Left ventricle myocardium superior (tissue), 1 donor: ENCODE measurements at places on chromosomes 5 and 9.

DNA sequence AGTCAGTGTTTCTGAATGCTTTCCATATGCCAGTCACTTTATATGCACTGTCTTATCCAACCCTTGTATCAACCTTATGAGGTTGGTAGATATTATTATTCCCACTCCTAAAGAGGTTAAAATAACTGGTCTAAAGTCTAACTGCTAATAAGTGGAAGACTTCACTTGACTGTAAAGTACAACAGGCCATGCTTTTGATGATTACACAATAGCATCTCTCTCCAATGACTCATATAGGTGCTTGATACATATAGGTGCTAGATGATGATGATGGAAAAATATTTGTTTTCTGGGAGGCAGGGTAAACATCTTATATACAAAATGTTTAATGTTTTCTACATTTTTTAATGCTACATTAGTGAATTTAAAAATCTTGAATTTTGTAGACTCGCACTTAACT lies 75.9 kb upstream of the NR3C1 start:
- no peak for DNase-seq

DNA sequence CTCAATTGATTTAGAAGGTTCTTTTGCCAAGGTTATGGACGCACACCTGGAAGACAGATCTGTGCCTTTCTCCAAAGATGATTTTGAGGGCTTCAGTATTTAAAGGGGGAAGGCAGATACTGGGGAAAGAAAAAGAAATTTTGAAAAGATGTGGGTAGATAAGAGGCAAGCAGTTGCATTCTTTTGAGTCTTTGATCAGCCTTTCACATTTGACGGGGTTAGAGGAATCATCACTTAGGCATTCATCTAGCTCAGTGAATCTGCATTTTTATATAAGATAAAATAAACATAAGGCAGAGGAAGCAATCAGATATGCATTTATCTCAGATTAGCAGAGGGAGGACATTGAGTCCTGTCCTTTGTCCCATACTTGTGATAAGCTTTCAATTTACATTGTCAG lies 243.4 kb upstream of the RAI14 start:
- DNase-seq: no peak

GRCh38 chr9:131018621-131019020 lies 9.6 kb downstream of the LAMC3 start:
- no peak for DNase-seq

- DNase-seq: peak; percentile 30
Measured at GRCh38 chr5:32951003-32951402, 239.9 kb downstream of the NPR3 start.

DNA sequence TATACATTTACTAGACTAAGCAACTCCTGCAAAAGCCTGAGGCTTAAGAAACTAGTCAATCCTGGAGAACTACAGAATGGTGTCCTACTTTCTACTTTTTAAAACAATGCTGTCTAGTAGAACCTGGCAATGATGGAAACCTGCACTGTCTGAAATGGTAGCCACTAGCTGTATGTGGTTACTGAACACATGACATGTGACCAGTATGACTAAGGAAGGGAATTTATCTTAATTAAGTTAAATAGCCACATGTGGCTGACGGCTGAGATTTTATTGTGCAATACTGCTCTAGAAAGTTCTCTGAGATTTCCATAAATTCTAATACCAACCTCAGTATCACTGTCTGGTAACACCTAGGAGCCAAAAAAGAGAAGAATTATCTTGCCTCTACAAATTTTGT lies 44.9 kb upstream of the RAPGEF6 start:
- DNase-seq: no peak

DNA sequence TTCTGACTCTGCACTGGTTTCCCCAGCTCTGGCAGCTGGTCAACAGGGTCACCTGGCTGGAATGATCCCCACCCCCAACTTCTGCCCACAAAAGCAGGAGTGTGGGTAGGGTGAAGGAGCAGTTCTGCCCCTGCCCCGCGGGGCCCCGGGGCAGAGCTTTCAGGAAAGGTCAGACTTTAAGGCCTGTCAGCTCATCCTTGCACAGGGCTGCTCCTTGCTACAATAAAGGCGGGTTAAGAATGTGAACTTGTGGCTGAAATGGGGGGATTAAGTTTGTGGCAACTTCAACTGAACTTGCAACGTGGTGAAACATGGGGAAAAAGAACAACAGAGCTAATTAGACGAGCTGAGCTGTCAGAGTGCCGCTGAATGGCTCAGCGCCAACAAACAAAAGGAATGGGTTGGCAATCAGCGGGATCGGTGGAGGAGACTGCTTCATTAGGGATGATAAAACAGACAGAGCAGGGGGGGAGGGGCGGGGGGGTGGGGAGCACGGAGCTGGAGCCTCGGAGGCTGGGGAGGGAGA lies 50.8 kb downstream of the CRB2 start:
- peak; percentile 20 for DNase-seq

- no peak for DNase-seq
Measured at GRCh38 chr5:5126444-5126843, 13.7 kb upstream of the ADAMTS16 start.

DNA sequence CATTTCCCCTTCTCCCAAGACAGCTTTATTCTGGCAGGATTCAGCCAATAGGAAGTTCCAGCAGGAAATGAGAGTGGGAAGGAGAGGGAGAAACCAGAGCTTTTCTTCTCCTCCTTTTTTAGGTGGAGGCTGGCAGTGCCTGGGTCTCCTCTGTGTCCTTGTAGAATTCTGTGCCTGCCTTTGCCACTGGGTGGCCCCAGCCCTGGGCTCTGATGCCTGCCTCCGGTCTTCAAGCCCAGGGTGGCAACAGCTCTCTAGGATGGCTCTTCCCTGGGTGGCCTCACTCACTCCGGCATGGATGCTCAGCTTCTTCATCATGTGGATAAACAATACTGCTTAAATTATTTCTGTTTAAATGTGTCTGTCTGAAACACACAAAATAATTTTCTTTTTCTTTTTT lies 694.8 kb downstream of the SEMA5A start:
- DNase-seq: no peak
